ENCODE measurements at places on chromosomes 3 and 15.

- no peak for DNase-seq
Measured at GRCh38 chr15:97745481-97746071, 214.9 kb upstream of the ARRDC4 start.

GRCh38 chr3:49358217-49358883 is at the start of gene GPX1:
GPX1 (minus strand) TSS chr3:49358353; CDS start chr3:49358278, 75 bp downstream.
- peak; percentile 94 for DNase-seq

DNA sequence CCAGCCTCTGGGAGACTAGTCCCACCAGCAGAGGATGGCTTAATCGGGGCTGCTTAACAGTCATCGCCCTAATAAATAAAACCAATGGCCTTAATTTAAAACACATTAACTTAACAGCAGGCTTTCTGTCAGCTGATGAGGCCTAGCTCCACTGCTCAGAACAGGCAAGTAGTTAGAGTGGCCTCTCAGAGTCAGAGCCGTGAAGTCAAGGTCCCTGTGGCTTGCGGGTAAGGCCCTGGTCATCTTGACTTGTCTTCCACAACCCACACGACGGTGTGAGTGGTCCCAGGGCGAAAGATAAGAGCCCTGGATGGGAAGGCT is 11.8 kb downstream of the XXYLT1 start:
- DNase-seq = no peak

DNA sequence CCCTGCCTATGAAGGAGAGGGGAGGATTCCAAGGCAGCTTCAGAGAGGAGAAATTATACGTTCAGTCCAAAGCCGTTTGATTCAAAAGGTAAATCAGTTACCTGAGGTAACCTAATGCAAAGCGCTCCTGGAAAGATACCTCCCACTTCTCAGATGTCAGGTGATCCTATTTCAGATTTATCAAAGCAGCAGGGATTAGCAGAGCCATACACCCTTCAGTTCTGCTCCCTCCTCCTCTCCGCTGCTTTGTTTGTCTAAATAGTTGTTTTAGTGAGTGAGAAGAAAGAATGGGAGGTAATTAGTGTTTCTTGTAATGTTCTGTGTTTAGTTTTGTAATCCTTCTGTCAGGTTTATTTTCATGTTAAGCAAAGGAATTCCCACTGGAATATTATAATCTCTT is 81.1 kb downstream of the SOX14 start:
- no peak for DNase-seq

DNA sequence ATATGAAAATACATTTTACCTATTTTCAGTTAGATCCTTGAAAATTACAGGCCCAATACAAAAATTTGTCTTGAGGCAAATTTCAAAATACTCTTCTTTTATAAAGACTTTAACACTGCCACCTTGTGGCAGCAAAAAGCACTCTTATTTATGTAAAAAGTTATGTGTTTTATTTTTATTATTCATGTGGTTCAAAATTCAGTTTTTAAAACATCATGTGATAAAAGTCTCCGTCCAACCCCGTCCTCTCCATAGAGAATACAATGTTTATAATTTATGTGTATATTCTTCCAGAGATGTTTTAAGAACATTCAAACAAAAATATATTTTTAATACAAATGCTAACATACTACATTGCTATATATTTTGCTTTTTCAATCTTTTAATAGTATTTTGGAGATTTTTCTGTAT is 36.9 kb upstream of the TRIM59 start:
- no peak for DNase-seq

- DNase-seq = no peak
Measured at GRCh38 chr3:43023066-43023465, 44.0 kb downstream of the GASK1A start.

Measured in left kidney (tissue), 8 donors.